Stimulated activated CD4-positive, alpha-beta T cell treated with anti-CD3 and anti-CD28 coated beads, Interleukin-4, amount 100 ng/mL, for 48 hours (primary cell): ENCODE measurements at places on chromosomes 12 and 14.

GRCh38 chr12:77553976-77554619, 276.6 kb upstream of the NAV3 start:
- no peak for DNase-seq

DNA sequence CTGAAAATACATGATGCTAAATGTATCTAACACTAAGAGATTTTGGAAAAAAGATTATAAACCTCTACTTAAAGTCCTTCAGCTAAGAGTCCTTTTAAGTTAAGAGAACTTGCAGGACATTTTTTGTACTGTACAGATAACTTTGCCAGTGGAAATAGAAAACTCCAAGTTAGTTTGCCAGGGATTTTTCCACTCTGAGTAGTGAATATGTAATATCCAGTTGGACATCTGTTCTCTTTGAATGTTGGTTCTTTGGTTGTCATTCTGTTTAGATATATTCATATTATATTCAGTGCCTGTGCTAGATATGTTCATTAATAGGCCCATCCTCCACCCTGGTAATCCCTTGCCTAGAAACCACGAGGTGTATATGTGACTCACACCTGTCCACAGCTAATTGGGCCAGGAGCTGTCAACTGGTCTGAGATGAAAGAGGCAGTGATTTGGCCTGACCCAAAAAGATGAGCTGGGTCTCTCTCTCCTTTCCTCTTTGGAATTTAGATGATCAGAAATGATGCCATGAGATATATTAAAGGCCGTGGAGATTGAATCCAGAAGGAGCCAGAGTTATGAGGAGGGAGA, 261.0 kb upstream of the LRIG3 start:
- DNase-seq: no peak

DNA sequence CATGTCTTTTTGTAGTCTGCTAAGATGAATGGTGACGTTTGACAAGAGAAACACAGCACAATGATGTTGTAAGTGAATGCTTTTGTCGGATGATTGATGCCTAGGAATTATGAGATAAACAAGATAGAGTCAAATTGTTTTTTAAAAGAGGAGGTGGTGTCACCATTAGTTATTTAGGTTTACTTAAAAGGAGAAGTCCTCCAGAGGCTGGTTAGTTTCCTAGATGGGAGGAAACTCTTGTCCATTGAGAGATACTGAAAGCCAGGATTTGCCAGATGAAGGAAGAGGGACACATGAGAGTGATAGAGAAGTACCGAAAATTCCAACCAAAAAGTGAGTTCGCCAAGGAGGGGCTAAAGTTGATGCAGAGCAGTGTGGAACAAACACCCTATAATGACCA, at the start of gene OR10G2:
OR10G2 (minus strand) TSS at position 101 of the 400 bp plus-strand sequence; CDS start at position 3, 98 bp downstream.
- DNase-seq: no peak

- no peak for DNase-seq
Measured at GRCh38 chr12:11744410-11744801, 94.9 kb downstream of the ETV6 start.

DNA sequence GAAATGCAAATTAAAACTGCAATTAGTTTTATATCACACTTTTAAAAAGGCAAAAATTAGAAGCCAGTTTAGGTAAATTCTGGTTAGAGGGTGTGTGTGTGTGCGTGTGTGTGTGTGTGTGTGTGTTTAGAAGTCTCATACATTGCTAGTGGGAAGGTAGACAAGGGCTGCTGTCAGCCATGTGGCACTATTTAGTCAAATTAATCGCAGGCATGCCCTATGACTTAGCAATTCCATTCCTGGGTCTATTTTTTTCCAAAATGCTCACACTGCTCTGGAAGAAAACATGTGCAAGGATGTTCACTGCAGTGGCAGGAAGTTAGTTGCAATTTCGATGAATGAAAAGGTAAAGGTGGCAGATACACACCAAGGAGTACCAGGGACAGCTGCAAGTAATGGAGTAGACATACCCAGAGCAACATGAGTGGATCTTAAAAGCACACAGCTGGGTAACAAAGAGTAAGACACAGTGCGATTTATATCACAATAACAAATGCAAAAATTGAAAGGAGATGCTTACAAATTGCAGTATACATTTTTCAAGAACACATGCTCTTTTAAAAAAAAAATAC, 11.6 kb downstream of the CAPZA3 start:
- DNase-seq: no peak

DNA sequence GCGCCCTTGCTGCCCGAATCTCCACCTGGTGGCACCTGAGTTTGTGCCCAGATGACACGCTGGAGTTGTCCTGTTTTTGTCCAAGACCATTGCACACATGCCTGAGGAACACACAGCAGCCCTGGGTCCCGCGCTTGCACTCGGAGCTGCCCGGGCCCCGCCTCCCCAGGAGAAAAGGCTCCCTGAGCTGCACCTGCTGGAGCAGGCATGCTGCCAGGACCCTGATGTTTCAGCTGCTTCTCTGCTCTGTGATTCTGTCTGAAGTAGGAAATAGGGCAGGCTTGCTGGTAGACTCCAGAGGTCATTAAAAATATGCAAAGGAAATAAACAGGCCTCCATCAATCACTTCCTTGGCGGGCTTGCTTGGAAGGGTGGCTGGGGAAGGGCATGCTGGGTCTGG, 271.6 kb downstream of the CACNA1C start:
- DNase-seq: no peak

DNA sequence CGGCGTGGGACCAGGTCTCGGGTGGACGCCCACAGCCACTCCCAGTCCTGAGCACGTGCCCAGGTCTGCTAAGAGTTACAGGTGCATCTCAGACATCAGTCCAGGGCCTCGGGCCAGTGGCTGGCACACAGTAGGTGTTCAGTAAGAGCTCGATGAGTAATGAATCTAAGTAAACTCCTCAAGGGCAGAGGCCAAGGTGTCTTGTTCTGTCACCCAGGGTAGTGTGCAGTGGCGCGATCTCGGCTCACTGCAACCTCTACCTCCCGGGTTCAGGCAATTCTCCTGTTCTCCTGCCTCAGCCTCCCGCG, 11.2 kb downstream of the TTC7B start:
- no peak for DNase-seq

GRCh38 chr12:57549909-57550640, at the start of gene KIF5A:
KIF5A (plus strand) TSS chr12:57550044; CDS start chr12:57550272, 228 bp downstream.
- DNase-seq: peak; percentile 50

DNA sequence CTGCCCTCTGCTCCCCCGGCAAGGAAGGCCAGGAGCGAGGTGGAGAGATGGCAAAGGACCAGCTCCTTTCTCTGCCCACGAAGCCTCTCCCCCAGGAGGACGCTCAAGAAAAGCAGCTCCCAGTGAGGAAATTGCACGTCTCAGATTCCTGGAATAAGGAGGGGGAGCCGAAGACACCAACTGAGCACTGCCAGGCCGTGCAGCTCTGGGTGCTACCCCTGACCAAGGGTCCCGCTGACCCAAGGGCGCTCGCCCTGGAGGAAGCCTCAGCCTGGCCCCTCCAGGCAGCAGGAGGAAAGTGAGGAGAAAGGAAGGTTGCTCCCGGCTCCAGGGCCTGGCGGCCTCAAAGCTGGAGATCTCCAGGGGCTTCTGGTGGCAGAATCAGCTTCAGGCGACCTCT, 174.1 kb upstream of the SFSWAP start:
- DNase-seq: no peak

DNA sequence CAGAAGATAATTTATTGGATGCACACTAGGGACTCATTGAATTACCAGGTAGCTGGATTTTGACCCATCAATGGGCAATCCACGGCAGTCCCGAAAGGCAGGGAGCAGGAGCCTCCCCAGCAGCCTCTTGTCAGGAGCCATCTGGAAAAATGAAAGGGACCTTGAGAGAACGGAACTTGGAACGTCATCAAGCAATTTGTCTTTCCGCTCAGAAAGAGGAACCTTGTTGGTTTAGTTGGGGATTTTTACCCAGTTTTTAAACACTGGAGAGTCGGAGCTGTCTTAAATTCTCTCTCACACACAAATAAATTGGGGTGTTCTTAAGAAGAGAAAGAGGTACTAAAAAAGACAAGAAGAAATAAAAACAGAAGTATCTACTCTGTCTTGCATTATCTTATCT, 1351.7 kb upstream of the TMEM132C start:
- no peak for DNase-seq

DNA sequence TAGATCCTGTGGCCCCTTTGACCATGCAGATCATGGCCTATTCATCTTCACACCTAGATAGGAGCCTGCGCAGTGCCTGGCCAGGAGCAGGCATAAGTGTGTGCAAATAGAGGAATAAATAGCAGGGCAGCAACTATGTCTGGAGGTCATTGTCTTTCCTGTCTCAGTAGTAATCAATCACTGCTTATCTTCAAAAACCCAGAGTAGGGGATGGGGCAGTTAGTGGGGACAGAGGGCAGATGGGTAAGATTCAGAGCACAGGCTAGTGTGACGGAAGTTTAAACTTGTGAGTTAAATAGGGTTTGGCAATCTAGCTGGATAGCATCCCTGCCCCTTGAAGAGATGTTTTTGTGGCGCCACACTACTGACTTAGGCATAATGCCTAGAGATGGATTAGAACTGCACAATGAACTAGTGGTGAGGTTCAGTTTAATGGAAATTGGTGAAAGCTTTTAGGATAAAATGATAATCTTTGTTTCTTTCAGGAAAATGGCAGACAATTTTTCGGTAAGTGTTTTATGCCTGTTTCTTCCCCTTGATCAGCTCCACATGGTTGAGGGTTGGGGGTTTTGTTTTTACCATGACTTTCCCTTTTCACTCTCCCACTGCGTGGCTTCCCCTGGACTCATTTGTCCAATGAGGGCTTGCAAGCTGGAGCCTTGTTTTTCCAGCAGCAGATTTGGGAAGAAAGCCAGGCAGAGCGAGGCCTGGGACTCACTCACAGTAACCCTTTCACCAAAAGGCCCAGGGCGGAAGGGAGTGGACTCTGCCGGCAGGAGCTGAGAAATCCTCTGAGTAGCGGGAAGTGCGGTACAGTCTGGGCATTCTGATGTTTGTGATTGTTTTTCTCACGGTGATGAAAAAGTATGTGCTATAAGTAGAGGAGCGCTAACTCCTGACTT, 8.1 kb downstream of the LGALS3 start:
- no peak for DNase-seq

- no peak for DNase-seq
Measured at GRCh38 chr12:51592034-51592705, 1.1 kb downstream of the SCN8A start.

GRCh38 chr14:51663783-51664326, 12.1 kb downstream of the FRMD6 start:
- DNase-seq: no peak

DNA sequence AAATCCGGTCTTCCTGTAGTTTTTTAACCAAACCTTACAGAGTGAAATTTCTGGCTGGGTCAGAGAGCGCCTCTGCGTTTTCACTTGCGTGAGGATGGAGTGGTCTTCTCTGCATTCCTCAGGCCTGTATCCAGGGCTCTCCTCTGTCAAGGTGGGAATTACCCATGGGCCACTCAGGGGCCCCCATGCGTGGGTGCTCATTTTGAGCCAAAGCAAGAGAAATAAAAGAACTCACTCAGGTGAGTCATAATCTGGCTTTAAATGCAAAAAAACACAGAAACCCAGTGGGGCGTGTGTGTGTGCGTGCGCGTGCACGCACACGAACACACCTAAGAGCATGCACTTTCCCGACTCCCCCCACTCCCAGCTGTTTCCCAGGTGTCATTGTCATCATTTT, 104.0 kb upstream of the PWP1 start:
- no peak for DNase-seq

DNA sequence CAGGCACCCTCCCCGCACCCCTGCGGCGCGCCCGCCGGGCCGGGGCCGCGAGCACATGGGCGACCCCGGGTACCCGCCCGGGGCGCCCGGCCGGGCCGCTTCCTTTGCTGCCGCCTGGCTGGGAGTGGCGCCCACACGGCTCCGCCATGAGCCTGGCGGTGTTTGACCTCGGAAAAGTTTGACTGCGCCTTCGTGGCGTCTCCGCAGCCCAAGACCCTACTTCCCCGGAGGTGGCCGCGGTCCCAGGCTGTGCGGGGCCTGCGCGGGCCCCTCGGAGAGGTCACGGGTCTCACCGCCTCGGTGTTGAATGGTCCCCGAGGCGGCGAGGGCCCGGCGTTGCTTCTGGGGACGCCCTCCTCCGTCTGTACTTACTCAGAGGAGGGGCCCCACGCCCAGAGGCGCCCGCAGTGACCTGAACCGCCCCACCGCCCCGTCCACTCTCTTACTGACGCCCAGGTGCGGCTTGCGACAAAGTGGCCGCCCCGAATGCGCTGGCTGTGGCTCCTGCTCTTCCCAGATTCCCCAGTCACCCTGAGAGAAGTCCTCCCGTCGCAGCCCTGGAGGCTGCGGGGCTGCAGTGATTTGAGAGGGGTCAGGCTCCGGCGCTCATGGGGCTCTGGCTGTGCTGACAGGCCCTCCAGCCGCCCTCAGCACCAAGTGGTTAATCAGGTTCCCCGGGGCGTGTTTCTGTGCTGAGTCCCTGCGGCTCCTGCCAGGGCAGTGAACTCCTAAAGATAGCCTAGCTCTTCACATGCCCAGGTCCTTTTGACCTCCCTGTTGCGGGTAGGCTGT, 5.8 kb downstream of the KMT5A start:
- DNase-seq: peak; percentile 8

DNA sequence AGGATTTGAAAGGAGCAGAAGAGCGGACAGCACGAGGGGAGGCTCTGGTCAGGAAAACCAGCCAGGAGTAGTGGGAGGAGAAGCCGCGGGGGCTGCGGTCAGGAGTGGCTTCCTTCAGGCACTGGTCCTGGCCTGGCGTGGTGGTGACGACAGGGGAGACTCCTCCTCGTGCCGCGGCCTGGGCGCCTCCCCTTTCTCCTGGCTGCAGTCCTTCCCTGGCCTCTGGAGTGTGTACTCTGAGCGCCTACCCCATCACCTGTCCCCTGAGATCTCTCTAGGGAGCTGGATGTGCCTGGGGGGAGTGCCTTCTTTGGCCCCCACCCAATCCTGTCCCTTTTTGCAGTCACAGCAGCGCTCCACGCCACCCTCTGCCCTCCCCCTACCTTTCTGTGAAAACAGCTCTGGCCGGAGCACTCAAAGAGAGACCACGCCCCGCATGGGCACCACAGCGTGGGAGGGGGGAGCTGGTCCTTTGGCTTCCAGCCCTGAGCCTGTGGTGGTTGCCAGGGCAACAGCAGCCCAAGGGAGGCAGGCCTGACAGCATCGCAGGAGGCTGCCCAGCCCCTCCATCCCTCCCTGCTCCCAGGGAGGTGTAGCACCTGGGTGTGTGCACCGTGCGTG, 125.9 kb downstream of the CALM1 start:
- no peak for DNase-seq

- no peak for DNase-seq
Measured at GRCh38 chr12:90987101-90987500, 17.7 kb downstream of the EPYC start.

- DNase-seq: no peak
Measured at GRCh38 chr12:24172031-24172772, 222.7 kb upstream of the SOX5 start.

- peak; percentile 41 for DNase-seq
Measured at GRCh38 chr12:117212563-117213190, 22.4 kb upstream of the FBXO21 start.

DNA sequence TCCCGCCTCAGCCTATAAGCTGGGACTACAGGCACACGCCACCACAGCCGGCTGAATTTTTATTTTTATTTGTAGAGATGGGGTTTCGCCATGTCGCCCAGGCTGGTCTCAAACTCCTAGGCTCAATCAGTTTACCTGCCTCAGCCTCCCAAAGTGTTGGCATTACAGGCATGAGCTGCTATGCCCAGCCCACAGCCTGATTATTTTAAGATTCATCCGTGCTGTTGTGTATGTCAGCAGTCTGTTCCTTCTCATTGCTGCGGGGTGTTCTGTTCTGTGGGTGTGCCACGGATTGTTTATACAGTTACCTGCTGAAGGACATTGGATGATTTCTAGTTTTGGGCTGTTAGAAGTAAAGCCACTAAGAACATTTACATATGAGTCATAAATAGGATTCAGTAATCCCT, 9.6 kb upstream of the EP400 start:
- no peak for DNase-seq
